ENCODE measurements at places on chromosomes 4 and X. TPM values are rescaled to one million over a fixed set of nuclear protein-coding genes. Genes with fewer than 3 reads are reported as not detected.

MAGEA6 gene
- total RNA-seq: not detected

GRCh38 chr4:41214136-41214824 lies at the start of gene APBB2:
APBB2 (minus strand) TSS chr4:41214542; CDS start chr4:41033254, 181,288 bp downstream.
- DNase-seq: peak; percentile 97
- H3K27me3 ChIP-seq: peaks cover 2% of the 10 kb centered on the region
- peaks cover 3% of the 10 kb centered on the region for H3K4me1 ChIP-seq
- H3K4me3 ChIP-seq: peak within 1 kb of the TSS; percentile 93
- H3K27ac ChIP-seq: no peak within 1 kb of the TSS

GRCh38 chrX:96453139-96453538 lies 231.5 kb upstream of the DIAPH2 start:
- no peaks in the 10 kb centered on the region for H3K36me3 ChIP-seq
- no peak for DNase-seq
- H3K27ac ChIP-seq: no peak overlapping the region
- no peaks in the 10 kb centered on the region for H3K4me1 ChIP-seq

PASD1 gene
- not detected for total RNA-seq

MSX1 gene
- total RNA-seq: not detected

TRIM60 gene
- not detected for total RNA-seq

GRCh38 chr4:54818481-54818880 lies 160.7 kb downstream of the KIT start:
- H3K4me3 ChIP-seq: no peak overlapping the region
- DNase-seq: no peak
- H3K27me3 ChIP-seq: no peaks in the 10 kb centered on the region
- H3K27ac ChIP-seq: no peak overlapping the region
- H3K4me1 ChIP-seq: no peaks in the 10 kb centered on the region

ASB11 gene
- not detected for total RNA-seq

DNA sequence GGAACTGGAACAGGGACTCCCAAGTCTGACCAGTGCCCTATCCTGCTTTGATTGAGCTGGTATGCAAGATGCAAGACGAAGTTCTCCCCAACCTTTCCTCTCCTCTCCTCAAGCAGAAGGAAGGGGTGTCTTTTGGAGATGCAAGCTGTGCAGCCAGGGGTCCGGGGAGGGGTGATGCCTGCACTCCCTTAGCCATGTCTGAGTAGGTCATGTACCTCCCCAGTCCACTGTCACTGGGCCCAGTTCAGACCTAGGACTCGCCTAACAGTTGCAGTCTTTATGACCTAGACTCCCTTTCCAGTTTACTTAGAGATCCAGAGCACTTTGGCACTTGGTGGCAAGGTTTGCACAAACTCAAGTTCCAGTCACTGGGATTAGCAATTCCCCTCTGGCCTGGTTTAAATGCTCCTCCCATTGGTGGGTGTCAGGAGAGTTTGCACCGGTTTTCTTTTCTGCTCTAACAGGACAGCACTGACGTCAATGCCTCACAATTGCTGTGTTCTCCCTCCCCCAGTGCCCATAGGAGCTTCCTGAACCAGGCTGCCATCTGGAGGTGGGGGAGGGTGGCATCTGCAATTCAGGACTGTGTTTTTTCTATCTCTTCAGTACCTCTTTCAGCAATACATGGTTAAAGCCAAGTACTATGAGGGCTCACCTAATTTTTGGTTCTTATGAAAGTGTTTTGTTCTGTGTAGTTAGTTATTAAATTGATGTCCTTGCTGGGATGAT lies 782.2 kb downstream of the ARAP2 start:
- DNase-seq: peak; percentile 50
- peaks cover 27% of the 10 kb centered on the region for H3K36me3 ChIP-seq
- no peak overlapping the region for H3K4me3 ChIP-seq
- no peaks in the 10 kb centered on the region for H3K4me1 ChIP-seq
- H3K27ac ChIP-seq: no peak overlapping the region

DNA sequence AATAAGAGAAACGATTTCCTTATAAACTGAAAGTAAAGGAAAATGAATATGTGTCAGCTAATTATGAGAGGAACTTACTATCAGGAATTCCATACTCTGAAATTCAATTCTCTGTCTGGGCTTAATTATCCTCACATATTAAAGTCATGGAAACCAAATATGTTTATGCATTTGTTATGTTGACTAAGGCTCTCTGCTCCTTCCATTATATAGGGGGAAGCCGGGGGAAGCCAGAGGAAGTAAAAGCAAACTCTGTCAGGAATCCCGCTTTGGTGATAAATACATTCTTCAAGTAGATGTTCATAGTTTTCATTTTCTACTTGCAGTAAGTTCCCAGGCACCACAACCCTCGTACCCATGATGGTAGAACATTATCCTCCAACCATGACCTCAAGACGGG lies 142.8 kb upstream of the VCX2 start:
- no peaks in the 10 kb centered on the region for H3K4me1 ChIP-seq
- H3K27ac ChIP-seq: no peak overlapping the region
- no peak for DNase-seq
- H3K27me3 ChIP-seq: no peaks in the 10 kb centered on the region
- no peak overlapping the region for H3K4me3 ChIP-seq

DNA sequence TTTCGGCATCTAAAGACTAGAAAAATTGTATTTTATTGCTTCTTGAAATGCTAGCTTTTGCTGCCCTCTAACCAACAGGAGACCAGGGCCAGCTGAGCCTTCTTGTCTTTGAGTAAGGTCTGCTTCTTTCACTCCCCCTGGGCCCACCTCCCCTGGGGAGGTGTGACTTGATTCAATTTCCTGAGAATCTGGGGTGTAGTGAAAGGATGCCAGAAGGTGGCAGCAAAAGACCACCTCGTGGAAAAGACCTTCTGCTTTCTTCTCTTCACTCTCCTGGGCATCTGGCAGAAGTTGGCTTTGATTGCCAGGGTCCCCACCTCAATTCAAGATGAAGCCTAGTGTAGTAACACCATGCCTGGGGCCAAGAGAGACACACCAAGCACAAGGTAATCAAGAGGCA lies 96.5 kb upstream of the MAOA start:
- peaks cover 16% of the 10 kb centered on the region for H3K36me3 ChIP-seq
- H3K27ac ChIP-seq: no peak overlapping the region
- no peaks in the 10 kb centered on the region for H3K4me1 ChIP-seq
- no peaks in the 10 kb centered on the region for H3K27me3 ChIP-seq
- H3K4me3 ChIP-seq: no peak overlapping the region

AADAT gene
- 14.6 TPM for total RNA-seq

GRCh38 chr4:40576651-40577480 lies 52.8 kb downstream of the RBM47 start:
- no peak overlapping the region for H3K27ac ChIP-seq
- H3K27me3 ChIP-seq: no peaks in the 10 kb centered on the region
- H3K4me3 ChIP-seq: no peak overlapping the region
- DNase-seq: no peak
- no peaks in the 10 kb centered on the region for H3K4me1 ChIP-seq

GRCh38 chr4:128006592-128006991 lies 41.4 kb downstream of the ABHD18 start:
- no peak for DNase-seq
- no peaks in the 10 kb centered on the region for H3K4me1 ChIP-seq
- peaks cover 7% of the 10 kb centered on the region for H3K36me3 ChIP-seq

GRCh38 chr4:182671231-182671630 lies 246.0 kb downstream of the DCTD start:
- no peaks in the 10 kb centered on the region for H3K27me3 ChIP-seq
- no peak overlapping the region for H3K4me3 ChIP-seq
- no peaks in the 10 kb centered on the region for H3K36me3 ChIP-seq
- no peak for DNase-seq
- H3K27ac ChIP-seq: no peak overlapping the region
- H3K4me1 ChIP-seq: no peaks in the 10 kb centered on the region

- H3K4me3 ChIP-seq: no peak overlapping the region
- peaks cover 2% of the 10 kb centered on the region for H3K4me1 ChIP-seq
- H3K27ac ChIP-seq: no peak overlapping the region
- H3K27me3 ChIP-seq: no peaks in the 10 kb centered on the region
- H3K36me3 ChIP-seq: no peaks in the 10 kb centered on the region
Observed at GRCh38 chr4:98939892-98940298, 11.0 kb upstream of the EIF4E start.

DNA sequence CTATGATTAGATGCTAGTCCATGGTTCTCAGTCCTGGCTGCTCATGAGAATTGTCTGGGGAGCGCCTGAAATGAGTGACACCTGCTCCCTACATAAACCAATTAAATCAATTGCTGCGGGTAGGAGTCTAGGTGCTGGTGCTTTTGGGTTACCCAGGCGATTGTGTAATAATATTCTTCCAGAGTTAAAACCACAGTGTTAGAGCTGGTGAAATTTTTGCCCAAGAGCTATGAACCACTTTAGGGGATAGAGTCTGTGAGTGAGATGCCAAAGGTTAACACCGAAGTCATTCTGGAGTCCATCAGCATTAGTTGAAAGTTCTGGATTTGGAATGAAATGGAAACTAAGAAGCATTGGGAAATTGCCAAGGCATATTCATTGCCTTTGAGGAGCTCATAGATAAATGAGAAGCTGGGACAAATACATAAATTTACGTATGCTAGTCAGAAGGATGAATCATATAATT lies 15.3 kb downstream of the PDK3 start:
- no peak overlapping the region for H3K4me3 ChIP-seq
- DNase-seq: no peak
- H3K4me1 ChIP-seq: peaks cover 2% of the 10 kb centered on the region
- peaks cover 6% of the 10 kb centered on the region for H3K36me3 ChIP-seq
- no peak overlapping the region for H3K27ac ChIP-seq
- no peaks in the 10 kb centered on the region for H3K27me3 ChIP-seq

DNA sequence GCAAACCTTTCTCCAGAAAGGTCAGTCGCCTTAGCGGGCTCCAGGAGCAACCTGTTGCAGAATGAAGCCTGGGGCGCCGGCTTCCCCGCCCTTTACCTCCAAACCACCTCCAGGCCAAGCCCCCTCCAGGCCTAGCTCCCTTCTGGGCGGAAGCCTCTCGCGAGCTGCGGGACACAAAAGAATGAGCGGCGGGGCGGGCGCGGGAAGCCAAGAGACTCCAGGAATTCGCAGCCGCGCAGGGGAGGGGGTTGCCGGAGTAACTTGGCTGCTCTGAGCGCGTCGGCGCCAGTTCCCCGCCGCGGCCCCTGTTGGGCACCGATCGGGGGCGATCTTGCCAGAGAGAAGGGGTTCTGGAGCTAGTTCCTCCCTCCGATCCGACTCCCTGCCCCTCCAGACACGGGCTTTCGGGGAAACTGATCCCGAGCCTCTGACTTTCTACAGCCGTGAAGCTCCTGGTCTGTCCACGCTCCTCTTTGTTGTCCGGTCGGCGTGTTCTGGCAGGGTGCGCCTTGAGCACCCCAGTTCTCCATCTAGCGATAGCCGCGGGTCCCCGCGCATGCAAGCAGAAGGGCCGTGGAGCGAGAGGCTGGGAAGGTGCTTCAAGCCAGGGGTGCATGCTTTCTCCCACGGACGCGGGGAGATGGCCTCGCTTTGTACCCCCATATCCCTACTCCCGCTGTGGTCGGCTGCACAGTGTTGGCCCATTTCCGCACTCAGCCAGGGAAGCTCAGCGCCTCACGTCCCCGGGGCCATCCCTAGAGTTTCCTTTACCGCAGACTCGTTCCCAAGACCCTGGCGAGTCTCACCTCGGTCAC lies 1.2 kb downstream of the PROM1 start:
- peaks cover 4% of the 10 kb centered on the region for H3K36me3 ChIP-seq
- H3K27ac ChIP-seq: no peak overlapping the region
- peak; percentile 90 for DNase-seq
- peaks cover 5% of the 10 kb centered on the region for H3K27me3 ChIP-seq

- no peak overlapping the region for H3K27ac ChIP-seq
- no peaks in the 10 kb centered on the region for H3K27me3 ChIP-seq
- no peak for DNase-seq
- no peak overlapping the region for H3K4me3 ChIP-seq
- no peaks in the 10 kb centered on the region for H3K36me3 ChIP-seq
Observed at GRCh38 chrX:100647095-100647494, 3.1 kb downstream of the SRPX2 start.

PABPC1L2A gene
- 0.35 TPM for total RNA-seq

DNA sequence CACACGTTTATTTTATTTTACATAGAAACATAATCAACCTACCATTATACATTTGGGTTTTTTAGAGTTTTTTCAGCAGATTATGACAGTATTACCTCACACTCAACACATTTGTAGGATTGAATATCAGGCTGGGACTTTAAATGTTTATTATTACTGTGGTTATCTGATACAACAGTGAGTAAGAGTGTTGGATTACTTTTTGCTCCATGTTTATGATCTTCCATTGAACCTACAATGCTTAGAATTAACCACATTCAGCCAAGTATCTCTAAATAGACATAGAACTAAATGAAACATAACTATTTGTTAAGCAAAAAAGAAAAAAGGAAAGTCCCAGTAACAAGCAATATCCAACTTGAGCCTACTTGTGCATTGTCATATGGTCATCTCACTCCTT lies 607.4 kb upstream of the PITX2 start:
- H3K36me3 ChIP-seq: no peaks in the 10 kb centered on the region
- H3K27me3 ChIP-seq: no peaks in the 10 kb centered on the region
- H3K4me1 ChIP-seq: no peaks in the 10 kb centered on the region

IL3RA gene
- total RNA-seq: not detected

- no peak for DNase-seq
- H3K27ac ChIP-seq: no peak overlapping the region
- H3K4me1 ChIP-seq: no peaks in the 10 kb centered on the region
- H3K36me3 ChIP-seq: no peaks in the 10 kb centered on the region
- H3K27me3 ChIP-seq: no peaks in the 10 kb centered on the region
Observed at GRCh38 chr4:54937501-54937900, 187.9 kb downstream of the KDR start.

- H3K4me3 ChIP-seq: no peak overlapping the region
- no peak for DNase-seq
- H3K36me3 ChIP-seq: peaks cover 62% of the 10 kb centered on the region
- no peak overlapping the region for H3K27ac ChIP-seq
- H3K4me1 ChIP-seq: no peaks in the 10 kb centered on the region
- no peaks in the 10 kb centered on the region for H3K27me3 ChIP-seq
Observed at GRCh38 chr4:2660596-2661211, 95.4 kb downstream of the TNIP2 start.

MGARP gene
- total RNA-seq: 4.3 TPM

PRRG3 gene
- 4.9 TPM for total RNA-seq

- no peak for DNase-seq
- no peaks in the 10 kb centered on the region for H3K27me3 ChIP-seq
- no peaks in the 10 kb centered on the region for H3K36me3 ChIP-seq
- no peak overlapping the region for H3K4me3 ChIP-seq
- no peak overlapping the region for H3K27ac ChIP-seq
Observed at GRCh38 chr4:121594796-121595526, 101.8 kb downstream of the ANXA5 start.

STATH gene
- not detected for total RNA-seq

DNA sequence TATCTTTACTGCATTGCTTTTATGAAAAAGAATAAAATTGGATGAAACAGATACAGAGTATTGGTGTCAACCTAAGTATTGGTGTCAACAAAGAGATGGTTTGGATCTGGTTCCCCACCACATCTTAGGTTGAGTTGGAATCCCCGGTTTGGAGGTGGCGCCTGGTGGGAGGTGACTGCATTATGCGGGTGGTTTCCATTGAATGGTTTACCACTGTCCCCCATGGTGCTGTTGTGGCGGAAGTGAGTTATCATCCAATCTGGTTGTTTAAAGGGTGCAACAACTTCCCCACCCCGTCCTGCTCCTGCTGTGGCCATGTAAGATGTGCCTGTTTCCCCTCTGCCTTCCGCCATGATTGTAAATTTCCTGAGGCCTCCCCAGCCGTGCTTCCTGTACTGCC lies 52.8 kb upstream of the CD99 start:
- H3K36me3 ChIP-seq: peaks cover 34% of the 10 kb centered on the region
- DNase-seq: no peak
- H3K27me3 ChIP-seq: no peaks in the 10 kb centered on the region
- H3K4me3 ChIP-seq: no peak overlapping the region
- H3K4me1 ChIP-seq: no peaks in the 10 kb centered on the region

GRCh38 chr4:26410385-26411293 lies 79.6 kb downstream of the CCKAR start:
- H3K4me1 ChIP-seq: no peaks in the 10 kb centered on the region
- no peak overlapping the region for H3K4me3 ChIP-seq

Data from H9 (cell line).